ENCODE measurements at places on chromosomes 5 and 9. TPM values are rescaled to one million over a fixed set of nuclear protein-coding genes. Genes with fewer than 3 reads are reported as not detected.

The PLAC8L1 gene
- total RNA-seq: not detected

- no peak overlapping the region for H3K27ac ChIP-seq
- no peaks in the 10 kb centered on the region for H3K36me3 ChIP-seq
- peak; percentile 77 for DNase-seq
Measured at GRCh38 chr5:157463621-157464518, 3.9 kb downstream of the NIPAL4 start.

The CAPSL gene
- total RNA-seq: 0.33 TPM

The SLCO6A1 gene
- total RNA-seq: not detected

GRCh38 chr9:107999011-107999410 is 509.4 kb upstream of the KLF4 start:
- H3K4me1 ChIP-seq: peaks cover 2% of the 10 kb centered on the region
- no peaks in the 10 kb centered on the region for H3K36me3 ChIP-seq
- DNase-seq: no peak
- H3K27ac ChIP-seq: no peak overlapping the region
- H3K4me3 ChIP-seq: no peak overlapping the region

The FCN1 gene
- not detected for total RNA-seq

The FAM221B gene
- total RNA-seq: not detected
